Cardiac muscle cell (in vitro differentiated cells and primary cell): ENCODE measurements at places on chromosomes 3 and 15.

- H3K4me3 ChIP-seq = no peak overlapping the region
- H3K27ac ChIP-seq = no peak overlapping the region
- H3K27me3 ChIP-seq = no peaks in the 10 kb centered on the region
- peaks cover 21% of the 10 kb centered on the region for H3K36me3 ChIP-seq
- H3K4me1 ChIP-seq = no peaks in the 10 kb centered on the region
- DNase-seq = no peak
Measured at GRCh38 chr15:89184357-89184756, 37.0 kb downstream of the RLBP1 start.

- DNase-seq = peak; percentile 17
- H3K4me1 ChIP-seq = peaks cover 11% of the 10 kb centered on the region
- H3K4me3 ChIP-seq = no peak overlapping the region
Measured at GRCh38 chr3:69532547-69533224, 146.8 kb upstream of the FRMD4B start.

- H3K4me3 ChIP-seq = no peak overlapping the region
- DNase-seq = no peak
- H3K27me3 ChIP-seq = no peaks in the 10 kb centered on the region
Measured at GRCh38 chr15:57589754-57590153, 1.9 kb upstream of the MYZAP start.

GRCh38 chr3:13570391-13571194 is 21.7 kb downstream of the FBLN2 start:
- no peak for DNase-seq
- no peak overlapping the region for H3K4me3 ChIP-seq
- H3K4me1 ChIP-seq = peaks cover 45% of the 10 kb centered on the region
- H3K27ac ChIP-seq = no peak overlapping the region
- no peaks in the 10 kb centered on the region for H3K27me3 ChIP-seq
- no peaks in the 10 kb centered on the region for H3K36me3 ChIP-seq
